ENCODE measurements at places on chromosomes 3 and 15.

GRCh38 chr3:27577504-27577903 lies 93.3 kb upstream of the SLC4A7 start:
- DNase-seq: no peak

GRCh38 chr3:189947948-189948723 lies 172.6 kb downstream of the P3H2 start:
- peak; percentile 57 for DNase-seq

GRCh38 chr15:63876085-63876662 lies 42.4 kb upstream of the HERC1 start:
- DNase-seq: no peak

DNA sequence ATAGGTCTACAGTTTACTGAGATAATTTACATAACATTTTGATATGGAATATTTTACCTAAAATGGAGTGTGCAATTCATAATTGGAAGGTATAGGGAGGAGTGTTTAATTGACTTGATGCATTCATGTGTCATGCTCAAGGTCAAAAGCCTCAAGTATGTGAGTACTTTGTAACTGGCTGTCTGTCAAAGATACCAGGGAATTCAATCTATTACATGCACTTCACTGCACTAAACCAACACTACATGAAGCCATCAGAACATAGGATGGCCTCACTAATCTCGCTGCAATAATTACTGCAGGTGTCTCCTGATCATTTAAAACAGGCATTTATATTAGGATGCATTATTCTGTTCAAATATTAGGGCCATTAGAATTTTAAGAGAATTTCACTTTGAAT lies 367.2 kb downstream of the CNTN4 start:
- no peak for DNase-seq

- no peak for DNase-seq
These were observed 87.9 kb downstream of the ITPR1 start for GRCh38 chr3:4581124-4581424.

GRCh38 chr3:31695280-31696008 lies 162.7 kb downstream of the STT3B start:
- DNase-seq: peak; percentile 20

DNA sequence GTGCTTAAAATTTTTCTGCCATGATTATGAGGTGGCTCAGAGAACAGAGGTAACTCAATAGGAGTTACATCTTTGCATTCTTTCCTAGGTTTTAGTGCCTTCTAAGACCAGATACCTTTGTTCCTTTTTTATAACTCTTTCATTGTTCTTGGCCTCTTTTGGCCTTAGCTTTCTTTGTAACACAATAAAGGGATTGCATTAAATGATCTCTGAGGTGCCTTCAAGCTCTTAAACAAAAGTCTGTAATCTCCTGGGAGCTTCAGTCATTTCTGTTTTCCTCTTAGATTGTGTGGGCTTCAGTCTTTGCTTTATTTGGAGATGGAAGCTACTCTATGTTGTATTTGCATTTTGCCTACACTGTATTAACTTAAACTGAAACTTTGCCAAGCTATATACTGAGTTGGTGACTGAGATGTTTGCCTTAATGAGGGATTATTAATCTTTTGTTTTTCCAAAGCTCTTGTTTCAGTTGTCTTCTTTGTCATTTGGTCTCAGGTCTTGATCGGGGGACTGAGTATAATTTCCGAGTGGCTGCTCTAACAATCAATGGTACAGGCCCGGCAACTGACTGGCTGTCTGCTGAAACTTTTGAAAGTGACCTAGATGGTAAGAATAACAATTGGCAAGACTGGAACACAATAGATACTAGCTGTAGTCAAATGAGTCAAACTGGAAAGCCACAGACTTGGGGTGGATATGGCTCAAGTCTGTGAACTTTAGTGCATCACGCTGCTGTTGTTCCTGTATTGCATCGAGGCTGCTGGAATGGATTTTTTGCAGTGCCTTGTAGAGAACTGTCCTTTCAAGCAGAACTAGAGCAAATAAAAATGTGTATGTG lies 110.3 kb downstream of the HCN4 start:
- peak; percentile 71 for DNase-seq

DNA sequence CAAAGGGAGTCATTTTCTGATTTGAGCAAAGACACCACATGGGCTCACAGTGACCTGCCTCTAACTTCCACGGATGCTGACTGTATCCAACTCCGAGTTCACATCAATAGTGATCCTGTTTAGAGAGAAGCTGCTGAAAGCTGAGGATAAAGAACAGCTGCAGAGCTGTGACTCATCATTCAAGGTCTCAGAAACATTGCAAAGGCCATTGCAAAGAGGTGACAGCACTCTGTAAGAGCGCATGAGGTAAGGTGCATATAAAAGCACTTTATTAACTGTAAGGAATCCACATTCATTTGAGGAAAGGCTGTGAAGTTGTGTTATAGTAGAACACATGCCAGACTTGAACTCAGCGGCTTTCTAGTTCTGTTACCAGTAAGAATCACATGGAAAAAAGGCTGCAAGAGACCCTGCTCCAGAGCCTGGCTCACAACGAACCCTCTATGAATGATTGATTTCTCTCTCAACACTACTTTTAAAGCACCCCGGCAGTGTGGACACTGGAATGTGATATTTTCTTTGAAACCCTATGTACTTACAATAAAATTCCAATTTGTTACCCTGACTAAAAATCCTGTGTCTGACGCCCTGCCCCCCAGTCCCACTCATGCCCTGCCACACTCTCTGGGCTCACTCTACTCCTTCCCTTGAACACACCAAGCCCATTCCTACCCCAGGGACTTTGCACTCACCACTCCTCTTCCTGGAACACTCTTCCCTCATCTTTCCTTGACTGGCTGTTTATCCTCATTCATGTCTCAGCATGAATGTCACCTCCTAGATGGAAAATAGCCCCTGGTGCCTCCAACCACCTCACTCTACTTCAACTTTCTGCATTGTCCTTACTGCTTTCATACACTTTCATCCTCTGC lies 111.2 kb downstream of the LSM3 start:
- no peak for DNase-seq

DNA sequence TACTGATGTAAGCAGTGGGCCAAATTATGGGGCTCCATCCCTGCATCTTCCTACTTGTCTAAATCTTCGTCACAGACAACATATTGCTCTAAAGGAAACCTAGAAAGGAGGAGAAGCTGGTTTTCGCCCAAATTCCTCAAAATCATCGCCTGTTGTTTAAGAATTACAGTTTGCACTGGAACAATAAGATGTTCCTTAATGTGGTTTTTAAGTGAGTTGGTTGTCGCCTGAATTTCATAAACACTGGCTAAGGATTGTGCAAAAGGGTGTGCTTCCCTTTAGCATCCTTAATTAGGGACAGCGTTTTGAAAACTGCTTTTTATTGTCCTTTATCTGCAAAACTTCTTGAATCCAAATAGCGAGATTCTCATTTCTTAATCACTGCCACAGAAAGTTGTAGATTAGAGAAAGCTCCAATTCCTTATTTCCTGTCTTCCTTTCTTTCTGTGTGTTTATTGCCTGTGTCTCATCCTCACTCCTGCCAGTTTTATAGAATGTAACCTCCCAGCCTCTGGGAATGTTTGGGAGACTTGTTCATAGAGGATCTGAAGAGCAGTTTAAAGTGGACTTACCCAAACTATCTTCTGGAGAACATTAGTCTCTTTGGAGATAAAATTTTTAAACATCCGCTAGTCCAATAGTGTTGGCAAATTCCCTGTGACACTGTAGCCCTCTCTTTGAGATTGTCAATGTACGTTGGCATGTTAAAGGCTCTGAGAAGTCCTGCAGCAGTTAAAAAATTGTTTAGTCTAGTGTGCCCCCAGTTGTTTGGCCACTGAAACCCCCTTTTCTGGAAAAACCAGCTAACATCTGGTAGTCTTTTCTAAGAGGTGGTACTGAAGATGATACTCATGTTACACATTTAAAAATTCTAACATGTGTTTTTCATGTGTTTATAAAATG lies 50.4 kb downstream of the FLNB start:
- no peak for DNase-seq

- DNase-seq: no peak
These were observed 77.4 kb downstream of the SLTM start for GRCh38 chr15:58856086-58856485.

GRCh38 chr15:81326466-81327212 lies 2.7 kb upstream of the STARD5 start:
- DNase-seq: no peak

GRCh38 chr3:10688126-10688525 lies 127.9 kb upstream of the SLC6A11 start:
- DNase-seq: no peak

DNA sequence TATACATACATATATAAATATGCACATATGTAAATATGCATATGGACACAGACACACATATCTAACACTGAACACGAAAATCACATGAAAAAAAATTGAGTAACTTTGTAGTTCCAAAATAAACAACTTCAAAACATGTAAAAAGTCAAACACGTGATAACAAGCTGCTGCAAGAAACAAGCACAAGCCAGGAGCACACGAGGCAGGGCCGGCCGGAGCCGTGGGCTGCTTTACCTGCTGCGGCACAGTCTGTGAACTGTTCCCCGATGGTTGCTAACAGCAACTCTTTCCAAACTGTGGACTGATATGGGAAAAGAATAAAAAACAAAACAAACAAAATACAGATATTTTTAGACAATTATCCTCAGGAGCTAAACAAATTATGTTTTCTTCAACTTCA lies 31.6 kb downstream of the EIF4E3 start:
- no peak for DNase-seq

DNA sequence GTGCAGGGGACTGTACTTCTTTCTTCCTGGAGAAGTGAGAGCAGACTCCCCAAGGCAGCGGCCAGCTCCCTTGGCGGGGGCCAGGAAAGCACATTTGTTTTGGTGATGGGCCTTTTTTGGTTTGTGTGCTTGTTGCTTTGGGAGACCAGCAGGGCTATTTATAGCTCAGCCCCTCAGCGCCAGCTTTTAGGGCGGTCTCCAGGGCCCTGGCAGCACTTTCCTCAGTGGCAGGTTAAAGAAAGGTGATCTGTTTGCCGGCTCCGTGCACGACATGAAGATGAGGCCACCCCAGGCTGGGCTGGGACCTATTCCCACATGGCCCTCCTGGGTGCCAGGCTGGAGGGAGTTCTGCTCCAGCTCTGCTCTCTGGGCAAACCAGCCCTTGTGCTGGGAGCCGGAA lies 21.8 kb downstream of the SLC6A11 start:
- no peak for DNase-seq

All from activated CD4-positive, alpha-beta T cell treated with anti-CD3 and anti-CD28 coated beads, Interleukin-2, amount 50 U/mL, for 16 hours (primary cell).